Thyroid gland (tissue), 4 donors: ENCODE measurements at places on chromosomes 13 and 19. TPM values are rescaled to one million over a fixed set of nuclear protein-coding genes. Genes with fewer than 3 reads are reported as not detected.
A peak's percentile ranks its signal among the peaks of the same experiment; 100 is the strongest.

The TMEM143 gene
- 12.6 TPM for total RNA-seq

The FXYD7 gene
- total RNA-seq, result 1.6 TPM

DNA sequence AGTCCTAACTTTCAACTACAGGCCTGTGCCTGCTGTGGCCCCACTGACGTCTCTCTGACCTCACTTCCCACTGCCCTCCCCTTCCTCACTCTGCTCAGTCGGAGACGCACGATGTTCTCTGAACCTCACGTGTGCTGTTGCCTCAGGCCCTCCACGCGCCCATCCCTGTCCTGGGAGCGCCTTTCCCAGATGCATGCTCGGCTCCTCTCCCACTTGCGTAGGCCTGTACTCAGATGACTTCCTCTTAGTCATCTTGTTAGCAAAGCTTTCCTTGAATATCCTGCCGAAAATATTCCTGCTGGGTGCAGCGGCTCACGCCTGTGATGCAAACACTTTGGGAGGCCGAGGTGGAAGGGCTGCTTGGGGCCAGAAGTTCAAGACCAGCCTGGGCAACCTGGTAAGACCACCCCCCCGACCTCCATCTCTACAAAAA is 9.3 kb upstream of the SYT5 start:
- no peak overlapping the region for H3K4me3 ChIP-seq
- no peaks in the 10 kb centered on the region for H3K27me3 ChIP-seq
- H3K4me1 ChIP-seq, result no peaks in the 10 kb centered on the region
- no peaks in the 10 kb centered on the region for H3K36me3 ChIP-seq

- DNase-seq, result no peak
- H3K4me3 ChIP-seq, result no peak overlapping the region
- H3K27ac ChIP-seq, result no peak overlapping the region
Measured at GRCh38 chr13:77310579-77311279, 16.2 kb downstream of the MYCBP2 start.

DNA sequence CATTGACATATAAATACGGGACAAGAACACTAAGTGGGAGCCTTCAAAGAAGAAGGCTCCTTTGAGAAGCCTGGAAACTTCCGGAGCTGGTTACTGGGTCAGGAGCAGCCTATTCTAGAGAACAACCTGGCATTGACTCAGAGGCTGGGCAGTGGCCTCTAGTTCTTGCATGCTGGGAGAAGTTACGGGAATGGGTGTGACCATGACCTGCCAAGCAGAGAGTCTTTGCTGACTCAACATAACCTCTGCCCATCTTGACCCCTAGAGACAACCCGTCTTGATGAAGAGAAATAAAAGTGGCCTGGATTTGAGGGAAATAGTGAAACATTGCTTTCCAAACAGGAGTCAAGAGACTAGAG is 21.0 kb downstream of the STARD13 start:
- H3K4me1 ChIP-seq, result peaks cover 60% of the 10 kb centered on the region
- no peak for DNase-seq

DNA sequence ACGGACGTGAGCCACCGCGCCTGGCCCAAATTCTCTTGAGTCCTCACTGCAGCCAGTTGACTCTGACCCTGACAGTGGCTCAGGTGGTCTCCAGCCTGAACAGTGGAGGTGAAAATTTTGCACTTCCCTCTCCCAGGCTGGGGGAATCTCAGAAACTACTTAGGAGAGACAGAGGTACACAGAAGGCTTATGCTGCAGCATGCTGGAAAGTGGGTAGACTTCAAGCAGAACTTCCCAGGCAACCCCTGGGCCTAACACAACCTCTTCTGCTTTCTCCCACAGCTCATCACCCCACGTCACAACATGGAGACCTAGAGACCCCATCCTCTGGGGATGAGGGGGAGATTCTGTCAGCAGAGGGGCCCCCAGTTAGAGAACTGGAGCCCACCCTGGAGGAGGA is 14.4 kb downstream of the NCAN start:
- no peaks in the 10 kb centered on the region for H3K36me3 ChIP-seq
- no peak for DNase-seq
- H3K4me3 ChIP-seq, result no peak overlapping the region
- H3K4me1 ChIP-seq, result no peaks in the 10 kb centered on the region
- no peaks in the 10 kb centered on the region for H3K27me3 ChIP-seq
- H3K27ac ChIP-seq, result no peak overlapping the region

DNA sequence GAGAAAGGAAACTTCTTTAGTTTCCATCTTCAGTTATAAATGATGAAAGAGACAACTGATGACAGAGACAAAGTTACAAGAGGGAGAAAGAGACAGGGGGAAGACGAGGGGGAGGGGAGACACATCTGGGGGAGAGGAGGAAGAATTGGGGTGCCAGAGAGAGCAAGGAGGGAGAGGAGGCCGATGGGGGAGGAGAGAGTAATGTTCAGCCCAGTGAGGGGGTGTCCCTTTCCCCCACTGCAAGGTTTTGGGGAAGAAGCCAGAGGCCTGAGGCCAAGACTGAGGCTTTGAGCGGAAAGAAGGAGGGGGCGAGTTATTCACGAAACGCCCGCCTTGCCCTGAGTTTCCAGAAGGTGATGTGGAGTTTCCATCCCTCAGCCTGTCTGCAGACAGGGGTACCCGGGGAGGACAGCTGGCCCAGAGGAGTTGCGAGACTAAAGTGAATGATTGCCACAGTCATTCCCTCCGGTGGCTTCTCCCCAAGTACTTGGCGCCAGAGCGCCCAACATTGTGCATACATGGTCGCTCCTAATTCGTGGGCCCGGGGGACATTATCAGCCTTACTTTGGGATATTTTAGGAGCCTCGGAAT is 558 bp upstream of the PPAN start:
- H3K4me3 ChIP-seq, result no peak overlapping the region
- peaks cover 31% of the 10 kb centered on the region for H3K36me3 ChIP-seq
- H3K27me3 ChIP-seq, result no peaks in the 10 kb centered on the region
- no peak for DNase-seq
- H3K4me1 ChIP-seq, result peaks cover 7% of the 10 kb centered on the region
- peak overlapping the region; percentile 45 for H3K27ac ChIP-seq

DNA sequence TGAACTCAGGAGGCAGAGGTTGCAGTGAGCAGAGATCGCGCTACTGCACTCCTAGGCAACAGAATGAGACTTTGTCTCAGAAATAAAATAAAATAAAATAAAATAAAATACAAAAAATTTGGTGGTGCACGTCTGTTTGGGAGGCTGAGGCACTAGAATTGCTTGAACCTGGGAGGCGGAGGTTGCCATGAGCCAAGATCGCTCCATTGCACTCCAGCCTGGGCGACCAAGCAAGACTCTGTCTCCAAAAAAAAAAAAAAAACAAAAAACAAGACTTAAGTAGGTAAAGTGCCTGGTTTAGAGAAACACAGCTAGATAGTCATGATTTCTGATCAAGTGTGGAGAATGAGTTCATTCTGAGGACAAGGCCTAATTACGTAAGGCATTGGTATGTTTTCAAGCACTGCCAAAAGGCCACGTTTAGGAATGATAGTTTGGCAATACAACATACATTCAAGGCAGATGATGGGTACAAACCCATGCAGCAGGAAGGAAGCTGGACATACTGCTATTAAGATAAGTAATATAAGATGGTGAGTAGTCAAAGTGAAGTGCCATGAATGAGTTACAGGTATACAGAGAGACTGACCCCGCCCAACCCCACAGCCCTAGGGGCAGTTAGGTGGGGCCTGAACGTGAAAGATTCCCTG is 4.8 kb upstream of the UCHL3 start:
- DNase-seq, result peak; percentile 82
- H3K4me3 ChIP-seq, result no peak overlapping the region
- H3K36me3 ChIP-seq, result no peaks in the 10 kb centered on the region
- H3K27me3 ChIP-seq, result no peaks in the 10 kb centered on the region
- H3K27ac ChIP-seq, result peak overlapping the region; percentile 76
- H3K4me1 ChIP-seq, result peaks cover 21% of the 10 kb centered on the region

GRCh38 chr19:492091-492531 is 4.2 kb upstream of the MADCAM1 start:
- H3K27me3 ChIP-seq, result peaks cover 8% of the 10 kb centered on the region
- H3K27ac ChIP-seq, result no peak overlapping the region
- H3K4me1 ChIP-seq, result peaks cover 7% of the 10 kb centered on the region
- no peak for DNase-seq
